ENCODE measurements at places on chromosomes 2 and 18.

DNA sequence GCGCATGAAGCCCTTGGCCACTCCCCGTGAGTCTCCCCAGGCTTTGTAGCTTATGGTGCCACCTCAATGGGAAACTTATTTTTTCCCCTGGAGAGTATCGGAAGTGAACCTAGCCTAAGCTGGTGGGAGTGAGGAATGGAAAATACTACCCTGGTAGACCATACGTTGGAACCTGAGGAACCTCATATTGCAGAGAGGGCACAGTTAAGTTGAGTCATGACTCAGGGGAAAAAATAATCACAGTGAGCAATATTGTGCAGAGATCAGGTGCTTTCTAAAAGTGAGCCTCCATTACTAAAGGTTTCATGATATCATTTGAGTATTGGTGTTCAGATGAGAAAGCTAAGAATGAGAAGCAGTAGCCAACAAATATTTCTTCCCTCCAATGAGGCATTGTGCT, 360.5 kb upstream of the NT5C1B start:
- no peak for DNase-seq

DNA sequence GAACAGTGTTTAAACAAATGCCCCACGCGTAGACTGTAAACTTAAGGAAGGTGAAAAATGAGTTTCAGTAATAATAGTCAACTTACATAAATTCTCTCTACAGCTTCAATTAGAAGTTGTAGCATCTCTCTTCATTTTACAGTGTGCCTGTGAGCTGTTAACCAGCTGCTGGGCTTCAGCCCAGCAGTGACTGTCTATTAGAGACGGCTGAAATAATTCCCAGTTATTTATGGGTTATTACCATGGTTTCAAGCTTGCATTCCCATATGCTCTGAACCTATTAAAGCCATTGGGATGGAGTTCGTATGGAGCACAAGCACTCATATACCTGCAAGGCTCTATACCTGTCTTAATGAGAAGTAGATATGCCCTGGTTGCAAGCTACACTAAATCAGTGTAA, 501.1 kb downstream of the CNTNAP5 start:
- DNase-seq = no peak

DNA sequence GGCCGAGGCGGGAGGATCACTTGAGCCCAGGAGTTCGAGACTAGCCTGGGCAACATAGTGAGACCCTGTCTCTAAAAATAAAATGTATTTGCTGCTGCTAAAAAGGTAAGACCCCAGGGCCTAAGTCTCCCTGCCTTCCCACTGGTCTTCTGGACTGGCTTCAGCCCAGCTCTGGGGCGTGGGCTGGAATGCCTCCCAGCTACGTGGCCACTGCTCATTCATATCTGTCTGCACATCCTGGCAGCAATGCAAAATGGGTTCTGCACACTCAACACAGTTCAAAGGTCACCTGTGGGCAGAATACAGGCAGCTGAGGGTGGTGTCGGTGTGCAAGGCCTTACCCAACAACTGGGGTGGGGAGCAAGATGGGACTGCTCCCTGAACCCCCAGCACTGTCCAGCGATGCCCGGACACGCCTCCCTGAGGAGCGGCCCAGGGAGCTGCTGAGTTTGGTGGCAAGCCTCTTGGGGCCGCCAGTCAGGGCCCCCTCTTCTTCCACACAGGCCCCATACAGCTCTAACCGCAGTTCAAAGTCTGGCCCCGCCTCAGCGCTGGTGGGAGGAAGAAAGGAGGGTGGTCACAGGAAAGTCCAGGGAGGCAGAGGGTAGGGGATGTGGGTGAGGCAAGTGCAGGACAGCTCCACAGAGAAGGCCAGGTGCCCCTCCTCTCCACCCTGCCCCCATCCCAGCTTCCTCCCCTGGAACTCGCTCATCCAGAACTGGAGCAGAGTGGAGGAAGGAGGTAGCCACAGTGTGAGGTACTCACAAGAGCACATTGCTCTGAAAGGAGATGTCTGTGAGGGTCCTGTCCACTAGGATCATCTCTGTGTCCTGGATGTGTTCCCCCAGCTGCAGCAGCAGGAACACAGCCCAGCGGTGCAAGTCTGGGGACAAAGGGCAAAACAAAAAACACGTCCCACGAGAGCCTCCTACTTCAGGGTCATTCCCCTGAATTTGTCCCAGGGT, 8.2 kb downstream of the WDR54 start:
- no peak for DNase-seq

- no peak for DNase-seq
These were observed 3.4 kb downstream of the FANCL start for GRCh38 chr2:58237741-58238140.

DNA sequence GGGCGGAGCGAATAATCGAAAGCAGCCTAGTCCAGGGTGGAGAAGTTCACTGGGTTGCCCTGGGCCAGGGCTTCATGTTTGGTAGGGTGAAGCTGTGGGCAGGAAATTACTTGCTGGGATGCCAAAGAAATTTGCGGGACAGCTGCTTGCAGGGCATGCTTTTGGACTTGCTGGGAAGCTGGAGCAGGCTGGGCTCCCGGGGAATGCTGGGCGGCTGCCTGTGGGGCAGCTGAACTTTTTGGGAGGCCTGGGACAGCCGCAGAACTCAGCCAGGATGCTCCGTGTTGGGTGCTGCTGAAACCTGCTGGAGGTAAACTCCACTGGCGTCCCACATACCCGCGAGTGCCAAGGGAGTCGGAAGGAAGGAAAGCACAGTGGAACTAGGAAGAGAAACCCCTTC, 31.9 kb downstream of the ASB1 start:
- no peak for DNase-seq

GRCh38 chr2:218168635-218169462, 2.1 kb upstream of the CXCR1 start:
- no peak for DNase-seq

DNA sequence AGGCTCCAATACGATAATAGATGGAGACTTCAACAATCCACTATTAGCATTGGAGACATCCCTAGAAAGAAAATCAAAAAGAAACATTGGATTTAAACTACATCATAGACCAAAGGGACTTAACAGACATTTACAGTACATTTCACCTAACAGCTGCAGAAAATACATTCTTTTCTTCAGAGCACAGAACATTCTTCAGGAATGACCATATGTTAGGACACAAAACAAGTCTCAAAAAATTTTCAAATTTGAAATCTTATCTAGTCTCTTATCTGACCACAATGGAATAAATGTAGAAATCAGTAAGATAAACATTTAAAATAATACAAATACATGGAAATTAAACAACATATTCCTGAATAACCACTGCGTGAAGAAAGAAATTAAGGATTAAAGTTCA, 68.7 kb downstream of the STRADB start:
- DNase-seq = no peak

- no peak for DNase-seq
These were observed 117.3 kb upstream of the HNMT start for GRCh38 chr2:137846993-137847392.

DNA sequence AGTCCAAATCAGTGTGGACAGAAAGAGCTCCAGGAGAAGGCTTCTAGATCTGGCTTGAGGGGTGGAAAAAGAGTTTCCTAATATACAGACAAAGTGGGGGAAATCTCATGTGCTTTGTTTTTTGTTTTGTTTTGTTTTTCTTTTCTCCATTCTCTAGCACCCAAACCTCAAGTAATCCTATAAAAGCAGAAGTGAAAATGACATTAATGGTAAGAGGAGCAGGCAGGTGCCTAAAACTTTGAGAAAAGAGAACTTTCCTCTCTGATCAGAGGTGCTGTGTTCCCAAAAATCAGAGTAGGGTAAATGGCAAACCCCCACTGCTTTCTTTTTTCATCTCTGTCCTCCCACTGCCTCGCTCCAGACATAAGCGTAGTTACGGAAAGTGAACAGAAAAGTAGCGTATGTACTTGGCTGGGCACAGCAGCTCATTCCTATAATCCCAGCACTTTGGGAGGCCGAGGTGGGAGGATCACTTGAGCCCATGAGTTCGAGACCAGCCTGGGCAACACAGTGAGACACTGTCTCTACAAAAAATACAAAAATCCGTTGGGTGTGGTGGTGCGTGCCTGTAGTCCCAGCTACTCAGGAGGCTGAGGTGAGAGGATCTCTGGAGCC, 77.8 kb downstream of the FAM161A start:
- DNase-seq = no peak

GRCh38 chr2:69386789-69387734, at the start of gene GFPT1:
Gene GFPT1, minus strand, starts transcription at chr2:69387227. Its CDS starts 156 bp downstream, at chr2:69387071.
- peak; percentile 97 for DNase-seq

DNA sequence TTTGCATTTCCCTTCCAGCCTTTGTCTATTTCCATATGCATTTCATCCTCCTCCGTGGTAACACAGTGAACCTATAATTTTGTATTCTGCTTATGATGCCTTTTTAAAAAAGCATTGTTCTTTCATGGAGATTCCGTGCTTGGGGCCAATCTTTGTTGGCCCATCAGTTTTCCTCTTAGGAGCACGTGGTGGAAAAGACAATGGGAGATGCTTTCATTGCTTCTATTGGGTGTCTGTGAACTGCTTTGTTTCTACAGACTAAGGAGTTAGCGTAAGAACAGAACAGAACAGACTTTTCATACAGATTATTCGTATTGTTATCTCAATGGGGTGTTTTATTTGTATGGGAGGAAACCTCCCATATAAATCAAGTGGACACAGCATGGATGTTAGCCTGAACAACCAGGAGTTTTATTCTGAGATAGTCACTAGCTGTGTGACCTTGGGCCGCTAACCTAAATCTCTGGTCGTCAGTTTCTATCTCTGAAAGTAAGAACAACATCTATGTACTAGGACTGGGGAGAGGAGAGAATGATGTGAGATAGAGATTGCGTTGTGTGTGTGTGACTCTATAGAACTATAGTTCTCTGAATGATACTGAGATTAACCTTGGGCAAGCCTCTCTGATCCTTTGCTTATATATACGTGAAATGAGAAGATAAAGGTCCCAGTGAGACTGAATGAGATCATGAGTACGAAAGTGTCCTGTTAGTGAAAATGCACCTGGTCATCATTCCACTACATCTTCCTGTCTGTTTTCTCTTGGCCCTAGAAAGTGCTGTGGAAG, 22.9 kb upstream of the YWHAQ start:
- no peak for DNase-seq

GRCh38 chr2:19361325-19361990, 3.0 kb upstream of the OSR1 start:
- peak; percentile 57 for DNase-seq

GRCh38 chr18:77106331-77106730, 26.3 kb downstream of the MBP start:
- DNase-seq = no peak

- no peak for DNase-seq
These were observed 63.0 kb upstream of the PSMD14 start for GRCh38 chr2:161245261-161245553.
